EL (cell line): ENCODE measurements at places on chromosomes 16 and 17.

GRCh38 chr17:44779211-44780025 lies 20.6 kb downstream of the ADAM11 start:
- peak; percentile 83 for DNase-seq

DNA sequence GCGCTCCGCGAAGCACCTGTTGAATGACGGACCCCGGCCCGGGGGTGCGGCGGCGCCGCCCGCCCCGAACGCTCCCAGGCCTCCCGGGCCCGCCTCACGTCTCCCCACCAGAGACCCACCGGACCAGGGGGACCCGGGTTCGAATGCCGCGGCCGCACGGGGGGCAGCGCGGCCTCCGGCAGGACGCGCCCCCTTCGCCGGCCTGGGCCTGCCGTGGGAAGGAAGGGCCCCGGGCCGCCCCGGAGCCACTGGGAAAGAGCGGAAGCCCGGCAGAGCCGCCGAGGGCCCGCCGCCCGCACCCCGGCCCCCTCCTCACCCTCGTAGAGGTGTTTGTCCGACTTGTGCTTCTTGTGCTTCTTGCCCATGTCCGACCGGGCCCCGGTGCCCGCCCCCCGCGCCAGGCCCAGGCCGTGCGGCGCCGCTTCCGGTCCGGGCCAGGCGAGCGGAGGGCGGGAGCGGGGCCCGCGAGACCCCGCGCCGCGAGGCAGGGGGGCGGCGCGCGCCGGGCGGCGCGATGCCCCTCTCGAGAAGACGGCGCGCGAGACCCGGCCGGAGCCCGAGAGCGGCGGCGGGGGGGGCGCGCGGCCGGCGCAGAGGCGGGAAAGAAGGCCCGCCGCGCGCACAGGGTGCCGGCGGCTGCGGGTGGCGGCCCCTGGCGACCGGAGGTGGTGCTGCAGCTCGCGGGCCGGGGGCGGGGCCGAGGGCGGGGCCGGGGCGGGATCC lies at the start of gene BRD7:
Gene BRD7, minus strand, starts transcription at position 579 of the 723 bp plus-strand sequence. Its CDS starts 214 bp downstream, at position 365.
- DNase-seq = peak; percentile 61

DNA sequence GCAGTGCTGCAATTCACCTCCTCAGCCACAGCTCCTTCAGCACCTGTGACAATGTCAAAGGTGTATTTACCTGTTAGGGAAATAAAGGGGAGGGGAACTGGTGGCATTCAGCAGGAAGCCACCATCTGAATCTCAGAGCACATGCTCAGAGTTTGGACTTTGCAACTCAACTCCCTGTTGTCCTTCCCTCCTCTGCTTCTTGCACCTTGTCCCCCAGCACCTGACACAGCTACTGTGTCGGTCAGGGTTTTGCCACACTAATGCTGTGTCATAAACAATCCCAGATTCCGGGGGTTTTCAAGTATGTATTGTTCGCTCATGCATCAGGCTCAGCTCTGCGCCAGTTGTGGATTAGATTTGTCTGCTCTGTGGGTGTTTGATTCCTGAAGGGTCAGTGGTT lies 43.7 kb downstream of the HSBP1 start:
- DNase-seq = no peak

GRCh38 chr17:68085771-68086381 lies 50.3 kb downstream of the KPNA2 start:
- DNase-seq = peak; percentile 21

GRCh38 chr16:52405441-52405840 lies 141.5 kb downstream of the TOX3 start:
- no peak for DNase-seq

- DNase-seq = peak; percentile 90
Observed at GRCh38 chr17:2250140-2251095, 53.2 kb downstream of the SMG6 start.

DNA sequence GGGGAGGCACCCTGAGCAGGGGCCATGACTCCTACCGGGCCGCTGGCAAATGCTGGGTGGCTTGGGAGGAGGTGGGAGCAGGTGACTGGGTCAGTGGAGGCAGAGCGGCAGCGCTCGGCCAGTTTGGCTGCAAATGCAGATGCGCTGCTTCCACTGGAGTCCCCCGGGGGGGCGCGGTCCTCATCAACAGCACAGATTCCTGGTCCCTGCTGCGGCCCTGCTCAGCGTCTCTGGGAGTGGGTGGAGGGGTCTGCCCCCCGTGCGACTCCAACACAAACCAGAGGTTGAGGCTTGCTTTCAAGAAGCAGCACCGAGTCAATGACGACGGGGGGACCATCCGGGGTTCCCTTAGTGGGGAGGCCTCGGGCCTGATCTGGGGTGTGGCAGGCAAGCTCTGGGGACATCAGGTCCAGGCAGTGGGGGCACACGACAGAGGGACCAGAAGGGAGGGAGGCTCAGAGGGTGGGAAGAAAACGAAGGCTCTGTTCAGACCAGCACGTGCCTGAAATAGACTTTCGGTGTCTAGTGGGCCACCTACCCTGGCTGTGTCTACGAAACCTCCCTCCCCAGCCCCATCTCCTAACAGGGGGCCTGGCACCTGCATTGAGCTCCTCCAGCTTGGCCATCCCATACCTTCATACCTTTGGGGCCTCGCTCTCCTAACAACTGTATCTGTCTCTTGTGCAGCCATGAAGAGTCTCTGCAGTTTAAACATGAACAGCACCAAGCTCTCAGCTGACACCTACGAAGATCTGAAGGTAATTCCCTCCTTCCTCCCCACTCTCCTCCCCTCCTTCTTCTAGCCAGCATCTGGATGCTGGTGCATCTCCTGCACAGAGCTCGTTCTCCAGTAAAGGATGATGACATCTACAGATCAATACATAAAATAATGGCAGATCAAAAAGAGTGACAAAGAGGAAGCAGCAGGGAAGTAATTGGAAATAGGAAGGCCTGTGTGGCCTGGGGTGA lies 72.5 kb upstream of the PLCG2 start:
- DNase-seq = no peak

DNA sequence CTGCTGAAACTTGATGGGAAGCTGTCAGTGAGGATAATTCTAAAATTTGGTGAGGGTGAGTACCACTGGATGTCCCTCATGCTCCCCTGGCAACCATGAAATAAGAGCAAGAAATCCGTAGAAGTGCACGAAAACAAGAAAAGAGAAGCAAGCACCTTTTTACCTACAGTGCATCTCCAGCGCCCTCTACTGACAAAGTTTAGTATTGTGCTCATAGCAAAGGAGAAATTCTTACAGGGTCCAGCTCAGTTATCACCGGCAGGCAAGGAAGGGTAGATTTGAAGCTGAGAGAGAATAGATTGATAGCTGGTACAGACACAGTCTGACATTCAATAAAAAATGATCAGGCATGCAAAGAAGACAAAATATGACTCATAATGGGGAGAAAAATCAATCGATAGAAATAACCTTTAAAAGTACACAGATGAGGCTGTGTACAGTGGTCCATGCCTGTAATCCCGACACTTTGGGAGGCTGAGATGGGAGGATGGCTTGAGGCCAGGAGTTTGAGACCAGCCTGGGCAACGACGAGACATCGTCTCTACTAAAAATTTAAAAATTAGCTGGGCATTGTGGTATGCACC lies 28.3 kb upstream of the TEX2 start:
- no peak for DNase-seq

GRCh38 chr16:78655331-78656113 lies 556.1 kb downstream of the WWOX start:
- no peak for DNase-seq

GRCh38 chr16:63702981-63703590 lies 1418.8 kb downstream of the CDH11 start:
- no peak for DNase-seq

GRCh38 chr17:30236766-30237165 lies 1.3 kb upstream of the SLC6A4 start:
- DNase-seq = peak; percentile 56

GRCh38 chr16:6146874-6147425 lies 1049.4 kb upstream of the EEF2KMT start:
- no peak for DNase-seq

GRCh38 chr17:6269478-6269877 lies 165.4 kb downstream of the AIPL1 start:
- DNase-seq = peak; percentile 35

DNA sequence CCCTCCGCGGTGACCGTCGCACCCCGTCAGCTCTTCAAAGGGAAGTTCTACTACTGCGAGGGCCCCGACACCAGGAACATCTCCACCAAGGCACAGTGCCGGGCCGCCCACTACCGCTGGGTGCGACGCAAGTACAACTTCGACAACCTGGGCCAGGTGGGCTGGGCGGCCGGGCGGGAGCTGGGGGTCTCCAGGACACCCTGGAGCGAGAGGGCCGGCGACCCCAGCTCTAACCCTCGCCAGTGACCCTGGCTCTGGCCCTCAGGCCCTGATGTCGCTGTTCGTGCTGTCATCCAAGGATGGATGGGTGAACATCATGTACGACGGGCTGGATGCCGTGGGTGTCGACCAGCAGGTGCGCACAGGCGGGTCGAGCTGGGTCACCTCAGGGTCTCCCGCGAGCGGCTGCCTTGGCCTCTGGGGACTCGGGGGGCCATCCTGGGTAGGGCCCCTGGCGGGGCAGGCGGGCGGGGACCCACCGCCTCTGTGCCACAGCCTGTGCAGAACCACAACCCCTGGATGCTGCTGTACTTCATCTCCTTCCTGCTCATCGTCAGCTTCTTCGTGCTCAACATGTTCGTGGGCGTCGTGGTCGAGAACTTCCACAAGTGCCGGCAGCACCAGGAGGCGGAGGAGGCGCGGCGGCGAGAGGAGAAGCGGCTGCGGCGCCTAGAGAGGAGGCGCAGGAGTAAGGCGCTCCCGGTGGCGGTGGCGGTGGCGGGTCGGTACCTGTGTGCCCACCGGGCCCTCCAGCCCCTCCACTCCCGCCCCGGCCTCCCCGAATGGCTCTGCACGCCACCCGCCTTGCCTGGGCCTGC lies 13.4 kb downstream of the TPSG1 start:
- DNase-seq = no peak

DNA sequence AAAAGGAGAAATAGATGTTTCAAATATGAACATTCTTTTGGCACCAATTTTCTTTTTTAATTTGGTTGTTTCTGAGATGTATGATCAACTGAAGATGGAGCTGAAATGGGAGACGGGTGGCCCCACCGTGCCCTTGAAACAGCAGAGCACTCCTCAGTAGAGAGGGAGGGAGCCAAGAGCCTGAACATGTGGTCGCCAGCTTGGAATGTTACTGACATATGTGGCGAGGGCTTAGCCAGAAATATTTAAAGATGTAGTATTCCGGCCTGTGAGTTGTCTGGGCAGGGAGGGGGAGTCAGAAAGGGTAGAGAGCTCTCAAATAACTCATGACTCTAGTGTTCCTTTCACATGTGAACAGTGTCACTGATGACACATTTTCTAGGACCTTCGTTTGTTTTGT lies 13.3 kb upstream of the MRC2 start:
- DNase-seq = peak; percentile 84

GRCh38 chr17:43689131-43689530 lies 27.4 kb upstream of the MEOX1 start:
- no peak for DNase-seq

- DNase-seq = no peak
Observed at GRCh38 chr17:38877130-38877851, 7.4 kb downstream of the LASP1 start.

DNA sequence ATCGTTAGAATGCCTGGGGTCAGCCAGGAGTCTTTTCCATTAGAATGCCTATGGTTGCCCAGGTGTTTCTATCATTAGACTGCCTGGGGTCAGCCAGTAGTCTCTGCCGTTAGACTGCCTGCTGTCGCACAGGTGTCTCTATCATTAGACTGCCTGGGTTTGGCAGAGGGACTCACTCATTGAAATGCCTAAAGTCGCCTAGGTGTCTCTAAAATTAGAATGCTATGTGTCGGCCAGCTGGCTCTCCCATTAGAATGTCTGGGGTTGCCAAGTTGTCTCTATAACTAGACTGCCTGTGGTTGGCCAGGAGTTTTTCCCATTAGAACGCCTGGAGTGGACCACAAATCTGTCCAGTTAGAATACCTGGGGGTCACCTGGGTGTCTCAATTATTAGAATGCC lies 2266.5 kb downstream of the TP53TG3F start:
- no peak for DNase-seq

DNA sequence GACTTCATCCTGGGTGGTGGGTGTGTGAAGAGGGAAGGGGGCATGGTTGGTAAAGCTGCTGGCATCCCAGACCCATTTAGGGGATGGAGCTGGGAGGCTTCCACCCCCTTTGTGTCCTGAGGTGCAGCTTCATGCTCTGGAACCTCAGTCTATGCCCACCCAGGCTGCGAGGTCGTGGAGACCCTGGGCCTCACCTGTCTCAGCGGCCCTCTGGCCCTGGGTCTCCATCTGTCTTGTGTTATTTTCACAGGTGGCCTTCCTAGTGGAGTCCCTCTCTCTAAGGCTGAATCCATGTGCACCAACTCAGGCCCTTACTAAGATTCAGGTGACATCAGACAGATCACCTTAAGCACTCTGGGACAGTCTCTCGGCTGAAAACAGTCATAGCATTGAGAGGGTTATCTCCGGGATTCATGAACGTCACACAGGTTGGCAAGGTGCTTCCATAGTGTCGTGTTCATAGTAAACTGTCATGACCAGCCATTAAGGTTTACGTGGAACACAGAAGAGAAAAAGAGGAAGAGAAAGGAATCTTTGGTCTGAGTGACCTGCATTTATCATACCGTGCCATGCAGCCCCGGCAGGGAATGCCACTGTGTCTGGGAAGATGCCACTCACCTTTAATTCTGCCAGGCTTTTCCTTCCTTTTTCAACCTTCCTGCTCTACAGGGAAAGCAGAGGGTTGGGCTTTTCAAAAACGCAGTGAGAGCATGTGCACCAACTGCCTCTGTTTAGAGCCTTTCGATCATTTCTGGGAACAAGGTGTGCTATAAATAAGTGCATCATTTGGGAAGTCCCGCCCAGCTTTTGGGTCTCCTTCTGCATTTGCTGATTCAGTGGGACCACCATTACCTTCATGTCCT lies 4.5 kb upstream of the FOXL1 start:
- DNase-seq = no peak

- peak; percentile 79 for DNase-seq
Observed at GRCh38 chr17:77465358-77466041, 324.7 kb downstream of the SEC14L1 start.

- DNase-seq = no peak
Observed at GRCh38 chr16:84813141-84813934, 6.4 kb upstream of the CRISPLD2 start.

DNA sequence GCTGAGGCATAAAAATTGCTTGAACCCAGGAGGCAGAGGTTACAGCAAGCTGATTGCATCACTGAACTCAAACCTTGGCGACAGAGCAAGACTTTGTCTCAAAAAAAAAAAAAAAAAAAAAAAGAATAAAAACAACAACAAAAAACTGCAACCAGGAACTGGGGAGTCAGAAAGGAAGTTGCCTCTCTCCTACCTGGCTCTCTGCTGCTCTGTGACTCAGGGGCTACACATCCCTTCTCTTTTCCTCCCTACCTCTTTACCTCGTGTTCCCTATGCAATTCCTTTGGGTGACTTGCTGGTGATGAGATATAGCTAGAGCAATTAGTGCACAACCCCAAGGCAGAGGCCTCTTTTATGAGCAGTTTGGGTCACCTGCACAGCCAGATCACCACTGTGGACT lies 95.9 kb downstream of the ABCC1 start:
- DNase-seq = no peak

GRCh38 chr16:81263470-81264220 lies 25.2 kb downstream of the BCO1 start:
- DNase-seq = no peak

- peak; percentile 23 for DNase-seq
Observed at GRCh38 chr17:32757963-32758362, 119.0 kb downstream of the MYO1D start.

GRCh38 chr16:57130950-57131321 lies 38.6 kb downstream of the CPNE2 start:
- no peak for DNase-seq
